KBM-7 (cell line): ENCODE measurements at places on chromosomes 7 and 10.

- no peak for DNase-seq
Measured at GRCh38 chr10:73894245-73894971, 16.5 kb upstream of the PLAU start.

DNA sequence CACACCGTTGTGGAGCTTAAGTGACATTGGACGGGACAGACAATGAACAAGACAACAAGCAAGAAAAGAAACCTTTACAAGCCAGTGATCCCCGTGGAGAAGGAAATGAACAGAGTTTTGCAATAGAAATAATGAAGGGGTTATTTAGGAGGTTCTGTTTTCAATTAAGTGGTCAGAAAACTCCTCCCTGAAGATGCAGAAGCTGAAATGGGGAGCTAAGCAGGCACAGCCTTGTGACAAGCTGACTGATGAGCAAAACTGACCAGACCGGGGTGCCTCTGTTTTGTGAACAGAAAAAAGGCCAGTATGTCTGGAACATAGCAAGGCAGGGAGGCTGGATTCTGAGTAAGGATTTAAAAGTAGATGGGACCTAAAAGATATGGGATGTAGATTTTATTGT lies 299.8 kb upstream of the POM121L12 start:
- no peak for DNase-seq

DNA sequence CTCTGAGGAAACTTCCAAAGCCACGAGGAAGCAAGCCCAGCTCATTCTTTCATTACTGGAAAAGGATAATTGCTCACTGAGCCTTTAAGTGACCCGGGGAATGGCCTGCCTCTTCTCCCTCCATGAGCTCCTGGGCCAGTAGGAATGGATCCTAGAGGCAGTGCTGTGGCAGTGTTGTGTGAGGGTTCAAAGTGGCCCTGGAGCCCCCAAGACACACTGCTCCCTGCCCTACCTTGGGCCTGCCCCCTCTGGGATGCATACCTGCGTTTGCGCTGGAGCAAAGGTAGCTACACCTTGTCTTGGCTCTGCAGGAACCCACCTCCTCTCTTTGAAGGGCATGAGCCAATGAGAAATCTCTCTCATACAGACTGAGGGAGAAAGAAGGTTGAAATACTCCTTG lies 115.8 kb upstream of the ANLN start:
- no peak for DNase-seq

GRCh38 chr10:94180576-94180975 lies 182.2 kb downstream of the NOC3L start:
- DNase-seq = no peak

DNA sequence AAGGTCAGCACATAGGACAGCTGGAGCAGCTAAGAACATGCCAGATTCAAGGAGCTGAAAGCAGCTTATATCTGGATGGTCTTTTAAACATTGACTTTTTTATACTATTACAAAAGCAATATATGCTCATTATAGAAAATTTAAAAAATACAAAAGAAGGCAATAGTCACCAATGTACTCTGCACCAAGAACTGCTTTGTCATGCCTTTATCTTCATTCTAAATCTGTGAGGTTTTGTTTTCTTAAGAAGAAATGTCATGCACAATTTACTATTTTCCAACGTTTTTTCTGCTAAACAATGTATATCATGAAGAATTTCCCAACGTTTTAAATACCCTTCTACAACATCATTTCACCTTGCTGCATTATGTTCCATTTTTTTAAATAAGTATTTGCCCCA lies 2.8 kb downstream of the LIPM start:
- DNase-seq = no peak

- no peak for DNase-seq
Measured at GRCh38 chr7:157405914-157406810, 69.4 kb downstream of the DNAJB6 start.

GRCh38 chr10:84355106-84355505 lies 26.7 kb downstream of the CCSER2 start:
- no peak for DNase-seq

GRCh38 chr10:24804956-24805355 lies 81.3 kb upstream of the ARHGAP21 start:
- DNase-seq = no peak

DNA sequence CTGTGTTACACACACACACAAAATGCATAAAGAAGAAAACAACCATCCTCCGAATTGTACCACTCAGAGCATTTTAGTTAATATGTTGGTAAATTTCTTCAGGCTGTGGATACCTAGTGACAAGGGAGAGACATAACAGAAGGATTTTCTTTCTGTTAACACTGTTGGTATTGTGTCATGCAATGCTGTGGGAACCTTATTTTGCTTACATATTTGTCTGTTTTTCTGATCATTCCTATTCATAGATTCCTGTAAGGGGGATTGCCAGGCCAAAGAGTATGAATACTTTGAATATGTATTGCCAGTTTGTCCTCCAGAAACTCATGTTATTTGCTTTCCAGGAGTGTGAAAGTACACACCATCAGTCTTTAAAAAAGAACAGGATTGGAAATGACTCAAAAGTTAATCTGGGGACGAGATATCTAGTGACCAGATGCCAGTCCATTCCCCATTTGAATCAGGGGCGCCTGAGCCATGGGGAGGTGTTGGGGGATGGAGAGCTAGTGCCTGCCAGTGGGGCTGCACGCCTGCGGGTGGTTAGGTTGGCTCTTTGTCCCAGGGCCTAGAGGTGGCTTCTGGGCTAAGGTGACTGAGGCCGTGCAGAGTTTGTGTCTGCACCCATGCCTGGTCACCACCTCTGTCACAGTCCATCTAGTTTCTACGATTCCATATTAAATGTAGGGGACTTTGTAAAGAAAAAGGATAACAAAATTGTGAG lies 142.0 kb downstream of the PTPN20 start:
- no peak for DNase-seq

DNA sequence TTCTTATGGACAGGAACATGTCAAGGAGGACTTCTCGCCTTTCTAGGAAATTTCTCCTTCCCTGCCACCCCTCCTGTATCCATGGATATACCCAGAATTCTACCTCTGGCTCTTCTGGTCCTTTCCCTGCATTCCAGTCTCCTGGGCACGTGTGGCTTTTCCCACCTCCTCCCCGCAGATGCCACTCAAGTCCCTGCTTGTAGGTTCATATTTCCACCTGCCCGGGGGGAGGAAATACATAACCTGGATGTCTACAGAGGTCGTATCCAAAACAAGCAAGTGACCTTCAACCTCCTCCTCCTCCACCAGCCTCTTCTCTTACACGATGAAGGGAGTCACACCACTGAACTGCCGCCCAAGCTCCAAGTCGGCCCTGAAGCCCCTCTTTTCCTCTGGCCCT lies 20.7 kb downstream of the FGFR2 start:
- no peak for DNase-seq

DNA sequence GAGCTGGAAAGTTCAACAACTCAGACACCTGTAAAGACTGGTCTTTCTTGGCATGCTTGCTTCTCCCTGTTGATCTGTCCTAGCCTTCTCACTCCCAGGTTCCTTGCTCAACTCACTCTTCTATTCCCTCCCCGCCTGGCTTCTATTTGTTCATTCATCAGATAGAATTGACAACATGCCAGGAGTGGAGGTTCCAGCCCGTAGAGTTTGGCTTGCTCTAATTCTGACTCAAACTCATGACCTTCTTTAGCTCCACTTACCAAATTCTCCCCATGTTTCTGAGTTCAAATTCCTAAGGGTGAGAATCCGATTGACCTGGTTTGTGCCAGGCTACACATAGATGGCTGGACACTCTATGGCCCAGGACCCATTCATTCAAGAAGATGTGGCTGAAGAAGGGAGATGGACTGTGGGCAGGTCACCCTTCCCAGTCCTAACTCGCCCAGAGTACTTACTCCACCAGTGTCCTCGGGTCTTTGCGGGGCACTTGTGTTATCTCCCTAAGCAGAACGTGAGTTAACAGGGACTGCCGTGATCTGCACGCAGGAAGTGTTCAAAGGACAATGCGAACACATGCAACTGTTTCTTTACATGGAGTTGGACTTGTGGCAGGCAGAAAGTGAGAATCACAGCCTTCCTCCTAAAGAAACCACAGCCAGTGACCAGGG lies 4.0 kb upstream of the TMEM236 start:
- no peak for DNase-seq

- DNase-seq = no peak
Measured at GRCh38 chr10:27529010-27529783, 25.1 kb downstream of the RAB18 start.

- DNase-seq = no peak
Measured at GRCh38 chr7:26195867-26196657, 4.5 kb downstream of the HNRNPA2B1 start.

DNA sequence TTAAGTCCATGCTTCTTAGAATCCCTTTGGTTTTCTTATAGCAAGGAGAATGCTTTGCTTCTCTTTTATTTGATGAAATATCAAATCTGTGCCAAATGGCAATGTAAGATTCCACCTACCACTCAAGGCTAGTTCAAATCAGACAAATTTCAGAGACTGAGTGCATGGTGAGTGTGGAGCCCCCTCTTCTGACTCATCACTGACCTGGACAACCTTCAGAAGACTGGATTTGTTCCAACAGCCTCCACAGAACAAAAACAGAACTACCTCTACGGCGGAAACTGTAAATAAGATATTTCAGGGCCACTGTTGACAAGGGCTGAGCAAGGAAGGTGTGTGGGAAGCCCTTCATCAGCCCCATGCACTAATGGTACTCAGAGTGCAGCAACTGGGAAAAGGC lies 21.1 kb downstream of the NCAPG2 start:
- no peak for DNase-seq

DNA sequence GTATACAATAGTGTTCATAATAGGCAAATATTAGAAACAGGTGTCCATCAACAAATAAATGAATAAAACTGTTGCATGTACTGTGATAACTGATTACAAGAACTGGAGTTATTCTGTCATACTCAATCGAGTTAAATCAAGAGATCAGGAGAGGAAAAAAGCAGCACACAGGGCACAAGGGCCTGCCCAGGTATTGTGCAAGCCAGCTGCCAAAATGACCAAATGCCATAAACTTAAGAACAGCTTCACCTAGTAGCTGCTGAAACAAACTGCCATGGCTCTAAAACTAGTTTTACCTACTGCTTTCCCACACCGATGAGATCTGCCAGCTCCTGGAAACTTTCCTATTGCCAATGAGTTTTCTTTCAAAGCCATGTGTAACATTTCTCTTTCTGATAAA lies 12.2 kb downstream of the GSAP start:
- DNase-seq = no peak

DNA sequence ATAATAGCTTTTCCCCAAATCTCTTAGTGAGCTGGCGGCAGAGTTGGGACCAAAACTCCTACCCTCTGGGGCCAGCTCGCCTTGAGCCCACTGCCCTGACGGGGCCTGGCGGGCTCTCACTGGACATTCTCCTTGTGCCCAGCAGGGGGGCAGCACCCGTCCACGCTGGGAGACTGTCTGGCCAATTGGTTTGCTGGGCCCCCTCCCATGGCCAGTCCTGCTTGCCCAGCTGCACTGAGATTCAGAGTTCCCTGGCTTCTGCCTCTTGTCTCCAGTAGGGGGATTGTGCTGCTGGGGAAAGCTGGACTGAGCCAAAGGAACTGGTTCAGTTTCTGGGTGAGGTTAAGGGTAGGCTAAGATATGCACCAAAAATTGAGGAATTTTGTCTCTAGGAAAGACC lies 59.8 kb downstream of the RAMP3 start:
- no peak for DNase-seq

- peak; percentile 27 for DNase-seq
Measured at GRCh38 chr10:110077436-110078130, 69.8 kb downstream of the ADD3 start.

GRCh38 chr7:129785685-129786514 lies 166.9 kb downstream of the UBE2H start:
- no peak for DNase-seq

DNA sequence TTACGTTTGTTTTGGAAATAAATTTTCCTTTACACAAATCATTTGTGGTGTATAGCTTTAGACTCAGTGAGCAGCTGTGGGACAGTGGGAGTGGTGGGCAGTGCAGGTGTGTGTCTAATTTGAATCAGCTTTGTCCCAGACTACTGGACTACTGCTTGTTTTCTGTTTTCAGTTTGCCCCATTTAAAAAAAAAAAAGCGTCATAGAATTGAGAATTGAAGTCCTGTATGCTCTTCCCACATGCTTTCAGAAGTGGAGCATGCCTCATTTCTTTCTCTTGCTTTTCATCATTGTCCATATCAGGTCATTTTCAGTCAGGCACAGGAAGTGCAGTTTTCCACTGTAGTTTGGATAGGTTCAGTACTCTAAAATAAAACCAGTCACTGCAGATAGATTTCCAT lies 66.1 kb downstream of the SHH start:
- DNase-seq = no peak

GRCh38 chr7:30648744-30649540 lies 33.3 kb downstream of the CRHR2 start:
- DNase-seq = no peak

DNA sequence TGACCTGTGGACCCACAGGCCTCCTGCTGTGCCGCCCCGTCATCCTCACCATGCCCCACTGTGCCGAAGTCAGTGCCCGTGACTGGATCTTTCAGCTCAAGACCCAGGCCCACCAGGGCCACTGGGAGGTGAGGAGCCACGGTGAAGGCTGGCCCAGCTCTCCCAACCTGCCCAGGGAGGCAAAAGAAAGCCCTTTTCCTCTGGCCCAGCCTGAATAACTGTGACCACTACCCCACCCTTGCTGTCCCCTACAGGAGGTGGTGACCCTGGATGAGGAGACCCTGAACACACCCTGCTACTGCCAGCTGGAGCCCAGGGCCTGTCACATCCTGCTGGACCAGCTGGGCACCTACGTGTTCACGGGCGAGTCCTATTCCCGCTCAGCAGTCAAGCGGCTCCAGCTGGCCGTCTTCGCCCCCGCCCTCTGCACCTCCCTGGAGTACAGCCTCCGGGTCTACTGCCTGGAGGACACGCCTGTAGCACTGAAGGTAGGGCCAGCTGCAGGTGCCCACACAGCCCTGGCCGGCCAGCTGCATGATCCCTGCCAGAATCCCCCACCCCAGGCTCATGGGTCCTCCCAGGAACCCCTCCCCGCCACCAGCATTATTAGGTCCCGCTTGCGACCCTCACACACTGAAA lies 25.5 kb upstream of the SLC29A3 start:
- no peak for DNase-seq

GRCh38 chr10:90378524-90379076 lies 479.2 kb downstream of the HTR7 start:
- DNase-seq = no peak

DNA sequence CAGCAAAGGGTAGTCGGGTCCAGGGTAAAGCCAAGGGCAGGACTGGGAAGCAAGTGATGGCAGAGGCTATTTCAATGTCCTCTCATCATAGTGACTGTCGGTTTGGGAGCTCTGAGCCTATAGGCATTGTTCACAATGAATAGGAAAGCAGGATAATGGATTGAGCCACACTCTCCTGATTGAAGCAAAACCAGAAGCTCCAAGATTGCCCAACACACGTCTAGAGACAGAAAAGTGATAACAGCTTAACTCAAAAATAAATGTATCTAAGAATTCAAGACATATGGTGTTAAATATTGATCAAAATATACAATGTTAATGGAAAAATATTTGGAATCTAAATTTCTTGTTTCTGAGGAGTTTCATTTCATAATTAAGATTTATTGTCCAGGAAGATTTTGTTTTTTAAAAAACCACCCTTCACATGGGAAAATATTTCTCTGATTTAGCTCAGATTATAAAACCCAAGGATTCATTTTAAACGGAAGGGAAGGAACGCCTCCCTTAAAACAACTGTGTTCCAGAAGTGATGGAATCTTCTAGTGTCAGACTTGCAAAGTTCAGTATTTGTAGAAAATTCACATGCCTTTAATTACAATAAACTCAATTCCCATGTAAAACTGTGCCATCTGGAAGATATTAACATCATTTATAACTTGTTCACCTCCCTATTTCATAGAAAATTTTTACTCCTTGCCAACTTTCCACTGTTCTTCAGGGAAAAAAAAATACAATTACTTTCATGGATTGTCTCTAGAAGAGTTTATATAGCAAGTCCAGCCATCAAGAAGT lies 54.5 kb downstream of the NRP1 start:
- no peak for DNase-seq
